RWPE1 (cell line): ENCODE measurements at places on chromosomes 12 and 14.
A peak's percentile ranks its signal among the peaks of the same experiment; 100 is the strongest.

DNA sequence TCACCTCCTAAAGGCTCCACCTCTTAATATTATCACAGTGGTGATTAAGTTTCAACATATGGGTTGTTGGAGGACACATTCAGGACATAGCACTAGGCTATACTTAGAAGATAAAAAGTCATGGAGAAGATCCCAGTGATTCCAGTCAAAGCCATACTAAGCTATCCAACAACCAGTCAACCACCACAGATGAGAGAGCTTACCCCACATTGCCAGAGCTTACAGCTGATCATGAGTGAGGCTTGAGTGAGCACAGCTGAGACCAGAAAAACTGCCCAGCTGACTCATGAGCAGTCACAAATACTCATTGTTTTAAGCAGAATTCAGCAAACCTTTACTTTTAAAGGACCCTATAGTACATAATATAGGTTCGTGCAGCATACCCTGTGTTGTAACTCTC is 85.1 kb downstream of the DRAM1 start:
- no peak for DNase-seq

- DNase-seq, result no peak
Measured at GRCh38 chr14:69631509-69631908, 20.1 kb downstream of the SUSD6 start.

- no peak for DNase-seq
Measured at GRCh38 chr14:68501614-68502052, 291.2 kb downstream of the ZFP36L1 start.

DNA sequence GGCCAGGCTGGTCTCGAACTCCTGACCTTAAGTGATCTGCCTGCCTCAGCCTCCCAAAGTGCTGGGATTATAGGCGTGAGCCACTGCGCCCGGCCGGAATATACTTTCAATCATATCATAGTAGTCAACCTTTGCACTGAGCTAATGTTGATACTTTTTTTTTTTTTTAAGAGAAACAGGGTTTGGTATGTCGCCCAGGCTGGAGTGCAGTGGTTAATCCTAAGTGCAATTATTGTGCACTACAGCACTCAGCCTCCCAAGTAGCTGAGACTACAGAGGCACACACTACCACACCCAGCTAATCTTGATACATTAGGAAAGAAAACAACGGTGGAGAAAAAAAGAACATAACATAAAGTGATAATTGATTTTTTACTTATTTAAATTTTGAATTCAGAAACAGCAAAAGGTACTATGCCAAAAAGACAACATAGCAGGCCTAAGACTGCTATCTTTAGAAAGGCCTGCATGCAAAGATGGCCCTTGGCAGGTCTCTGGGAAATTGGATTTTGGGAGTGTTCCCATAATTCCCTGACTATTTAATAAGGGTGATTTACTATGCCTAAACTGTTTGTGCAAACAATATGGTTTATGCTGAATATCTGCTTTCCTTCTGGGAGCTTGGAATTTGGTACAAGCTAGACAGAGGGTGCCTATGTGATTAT is 15.5 kb downstream of the BTBD7 start:
- DNase-seq, result no peak

DNA sequence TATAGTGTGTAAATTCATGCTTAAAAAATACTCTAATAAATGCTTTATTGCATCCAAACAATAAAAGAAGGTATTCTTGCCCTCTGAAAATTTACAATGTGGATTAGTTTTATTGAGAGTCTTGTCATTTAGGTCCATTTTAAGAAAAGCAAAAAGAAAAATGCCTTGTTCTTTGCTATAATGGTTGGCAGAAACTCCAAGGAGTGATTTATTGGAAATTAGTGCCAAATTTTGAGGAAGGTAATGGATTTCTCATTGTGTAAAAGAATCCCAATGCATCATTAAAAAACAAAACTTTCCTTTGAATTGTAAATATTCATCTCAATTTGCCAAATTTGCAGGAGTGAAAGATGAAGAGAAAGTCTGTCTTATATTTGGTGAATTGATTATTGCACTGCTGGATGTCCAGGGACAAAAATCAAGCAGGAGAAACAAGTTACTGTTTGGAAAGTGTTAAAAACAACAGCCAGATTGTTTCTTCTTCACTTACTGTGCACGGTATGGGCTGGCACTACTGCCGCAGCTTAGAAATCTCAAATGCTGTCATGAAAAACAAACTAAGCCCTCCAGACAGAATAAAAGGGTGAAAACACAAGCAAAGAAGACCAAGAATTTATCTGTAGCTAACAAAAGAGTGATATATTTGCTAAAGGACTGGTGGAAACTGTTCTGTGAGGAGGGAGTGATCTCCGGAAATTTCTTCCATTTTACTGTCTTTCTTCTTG is 511.7 kb downstream of the TMTC2 start:
- DNase-seq, result no peak

DNA sequence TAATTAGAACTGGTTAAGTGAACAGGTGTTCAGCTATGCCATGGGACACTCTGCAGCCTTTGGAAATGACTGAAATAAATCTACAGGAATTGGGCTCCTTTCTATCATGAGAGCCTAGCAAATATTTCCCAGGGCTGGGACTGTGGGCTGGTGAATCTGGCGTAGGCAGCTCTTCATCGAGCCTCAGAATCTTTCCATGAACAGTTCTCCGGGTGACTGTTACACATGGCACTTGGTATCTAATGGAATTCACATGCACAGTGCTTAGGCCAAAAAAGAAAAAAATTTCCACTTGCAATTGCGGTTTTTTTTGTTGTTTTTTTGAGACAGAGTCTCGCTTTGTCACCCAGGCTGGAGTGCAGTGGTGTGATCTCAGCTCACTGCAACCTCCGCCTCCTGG is 32.1 kb downstream of the PRKAB1 start:
- DNase-seq, result no peak

- peak; percentile 76 for DNase-seq
Measured at GRCh38 chr12:27899151-27899661, 73.3 kb downstream of the PTHLH start.

GRCh38 chr12:13691598-13691997 is 289.8 kb downstream of the GRIN2B start:
- DNase-seq, result no peak

- no peak for DNase-seq
Measured at GRCh38 chr12:124506832-124507153, 60.6 kb downstream of the NCOR2 start.

- no peak for DNase-seq
Measured at GRCh38 chr12:115944837-115945490, 332.5 kb downstream of the MED13L start.

DNA sequence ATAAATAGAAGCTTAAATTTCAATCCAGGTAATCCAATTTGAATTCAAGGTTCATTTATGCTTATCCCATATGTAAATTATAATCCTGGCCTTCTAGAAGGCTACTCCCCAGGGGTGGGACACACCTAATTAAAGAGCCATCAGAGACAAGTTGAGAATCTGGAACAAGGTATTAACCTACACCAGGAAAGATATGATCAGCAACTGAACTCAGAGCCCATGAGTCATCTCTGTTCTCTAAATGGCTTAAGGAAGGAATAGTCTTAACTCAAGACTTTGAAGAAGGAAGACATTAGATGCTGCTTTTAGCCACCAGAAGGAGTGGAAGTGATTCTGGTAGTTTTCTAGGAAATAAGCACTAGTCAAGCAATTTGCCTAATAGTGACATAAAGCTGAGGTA is 88.0 kb downstream of the KIF21A start:
- DNase-seq, result no peak

DNA sequence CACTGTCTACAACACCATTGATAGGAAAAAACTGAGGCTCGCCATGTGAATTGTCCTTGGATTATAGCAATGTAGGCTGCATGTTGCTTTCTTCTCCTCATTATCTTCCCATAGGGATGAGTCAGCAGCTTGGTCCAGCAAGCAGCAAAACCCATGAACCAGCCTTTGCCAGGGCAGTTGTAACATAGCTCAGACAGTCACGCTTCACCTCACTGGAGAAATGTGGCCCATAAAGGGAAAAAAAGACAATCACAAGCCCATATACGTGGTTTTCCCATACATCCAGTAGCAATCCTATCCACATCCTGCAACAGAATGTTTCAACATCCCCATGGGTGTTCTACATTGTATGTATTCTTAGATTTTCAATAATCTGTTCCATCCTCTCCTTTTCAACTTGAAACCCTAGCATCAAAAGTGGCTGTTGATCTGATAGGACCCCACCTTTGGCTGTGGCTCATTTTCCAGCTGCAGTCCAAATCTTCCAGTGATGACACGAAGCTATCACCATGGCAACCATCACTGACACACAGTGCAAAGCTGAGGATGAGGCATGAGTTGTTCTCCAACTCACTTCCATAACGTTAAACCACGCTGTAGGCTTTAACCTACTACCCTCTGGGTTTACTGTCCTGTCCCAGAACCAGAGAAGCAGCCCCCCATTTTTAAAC is 34.0 kb downstream of the GRIN2B start:
- no peak for DNase-seq

- DNase-seq, result no peak
Measured at GRCh38 chr12:27252934-27253333, 8.8 kb downstream of the STK38L start.

GRCh38 chr12:45409966-45410365 is 194.1 kb downstream of the ANO6 start:
- DNase-seq, result no peak
